ENCODE measurements at places on chromosomes 3 and 15.

- DNase-seq: peak; percentile 74
These were observed 27.2 kb upstream of the VPS33B start for GRCh38 chr15:91049378-91050127.

DNA sequence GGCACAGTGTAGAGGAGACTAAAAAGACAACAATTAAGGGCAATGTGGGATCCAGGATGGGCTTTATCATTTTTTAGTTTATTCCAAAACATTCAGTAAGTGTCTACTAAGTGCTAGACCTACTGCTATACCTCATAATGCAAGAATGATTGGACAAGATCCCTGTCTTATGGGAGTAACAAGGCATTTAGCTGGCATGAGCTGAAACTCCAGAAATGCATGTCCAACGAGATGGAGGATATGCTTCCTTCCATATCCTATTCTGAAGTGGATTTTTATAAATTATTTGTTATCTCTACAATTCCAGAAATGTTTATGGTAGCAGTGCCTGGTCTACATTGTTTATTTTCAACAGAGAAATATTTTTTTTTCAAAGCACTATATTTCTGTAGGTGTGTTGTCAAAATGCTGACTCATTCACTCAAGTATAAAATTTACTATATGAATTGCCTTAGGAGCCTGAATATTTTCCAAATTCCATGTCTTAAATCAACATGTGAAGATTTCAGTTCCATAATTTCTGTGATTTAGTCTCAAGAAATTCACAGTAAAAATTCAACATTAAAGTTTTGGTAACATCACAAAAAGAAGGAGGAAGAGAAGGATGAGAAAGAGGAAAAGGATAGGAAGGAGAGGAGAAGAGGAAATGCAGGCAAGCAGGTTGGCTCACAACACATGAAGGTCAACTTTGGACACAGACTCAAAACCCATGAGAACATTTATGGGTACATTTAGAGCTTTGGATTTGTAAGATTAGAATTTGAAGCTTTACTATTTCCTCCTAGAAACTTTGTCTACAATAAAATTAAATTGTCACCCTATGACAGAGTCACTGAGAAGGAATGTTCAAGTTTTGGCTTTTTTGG is 88.6 kb downstream of the P3H2 start:
- no peak for DNase-seq

DNA sequence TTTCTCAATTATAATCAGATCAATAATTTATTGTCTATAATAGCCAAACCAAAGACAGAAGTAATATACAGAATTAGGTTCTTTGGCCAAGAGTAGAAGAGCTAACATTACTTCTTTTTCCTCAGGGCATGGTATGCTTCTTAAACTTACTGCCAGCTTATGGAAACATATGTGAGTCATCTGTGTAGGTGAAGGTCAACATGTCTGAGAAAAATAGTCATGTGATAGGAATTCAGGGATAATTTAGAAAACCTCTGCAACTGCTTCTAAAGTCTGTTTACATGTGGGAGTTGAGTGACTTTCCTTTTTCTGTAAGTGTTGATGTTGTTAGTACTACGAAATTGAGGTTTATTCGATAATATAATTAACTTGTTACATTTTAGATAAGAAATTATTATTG is 19.2 kb upstream of the MAP6D1 start:
- no peak for DNase-seq

DNA sequence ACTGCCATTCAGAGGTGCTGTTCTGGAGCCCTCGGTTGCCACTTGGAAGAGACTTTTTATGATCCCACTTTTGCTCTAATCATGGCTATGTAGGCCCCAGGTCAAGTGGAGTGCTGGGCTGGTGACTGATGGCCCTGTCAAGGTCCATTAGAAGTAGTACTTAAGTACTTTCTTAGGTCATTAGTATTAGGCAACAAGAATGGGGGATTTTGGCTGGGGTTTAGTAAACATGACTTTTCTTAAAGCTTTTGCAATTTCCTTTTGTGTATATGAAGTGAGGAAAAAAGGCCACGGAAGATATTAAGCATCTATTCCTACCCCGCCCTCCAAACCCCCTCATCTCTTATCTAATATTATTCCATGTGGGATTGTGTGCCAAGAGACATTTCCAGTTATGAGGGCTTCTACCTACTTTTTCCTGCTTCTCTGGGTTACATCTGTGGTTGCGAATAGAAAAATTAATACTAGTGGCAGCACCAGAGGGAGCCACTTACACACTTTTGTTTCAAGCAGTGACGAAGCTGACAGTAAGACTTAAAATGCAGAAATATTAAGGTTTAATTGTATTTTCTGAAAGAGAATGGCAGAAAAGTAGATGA is 13.9 kb downstream of the NLGN1 start:
- no peak for DNase-seq

DNA sequence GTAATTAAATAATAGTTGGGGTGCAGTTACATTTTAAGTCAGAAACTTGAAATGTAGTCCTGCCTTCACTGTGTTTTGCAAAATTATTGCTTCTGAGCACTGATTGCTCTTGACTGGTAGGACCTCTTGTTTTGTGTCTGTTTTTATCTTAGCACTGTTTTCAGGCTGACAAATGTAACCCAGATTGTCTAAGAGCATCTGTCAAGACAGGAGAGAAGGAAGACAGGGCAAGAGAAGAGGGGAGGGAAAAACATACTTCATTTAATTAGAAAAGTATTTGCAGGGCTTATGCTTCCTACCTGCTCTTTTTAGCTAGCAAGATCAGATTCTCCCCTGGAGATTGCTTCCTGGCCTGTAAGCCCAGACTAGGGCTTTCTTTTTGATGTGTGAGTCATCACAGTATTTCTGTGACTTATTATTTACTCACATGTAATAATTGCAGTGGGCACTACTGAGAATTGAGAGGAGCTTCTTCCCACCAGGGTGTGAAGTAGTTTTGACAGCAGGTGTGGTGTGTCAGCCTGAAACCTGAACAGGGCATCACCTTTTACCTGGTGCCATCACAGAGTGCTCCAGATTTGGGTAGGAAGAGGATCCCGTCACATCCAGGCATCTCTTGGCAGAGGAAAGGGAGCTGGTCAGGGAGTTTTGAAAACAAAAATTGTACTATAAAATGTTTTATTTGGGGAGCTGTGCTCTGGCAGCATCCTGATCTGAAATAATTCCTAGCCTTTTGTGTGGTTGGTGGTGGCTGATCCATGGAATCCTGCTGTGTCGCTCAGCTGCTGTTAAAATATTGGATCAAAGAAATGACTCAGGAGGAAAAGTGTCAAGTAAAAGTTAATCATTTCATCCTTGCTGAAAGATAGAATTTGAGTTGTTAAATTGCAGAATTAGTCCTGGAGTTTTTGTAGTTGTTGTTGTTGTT is 98.2 kb downstream of the TMEM108 start:
- DNase-seq: no peak

GRCh38 chr3:28114893-28115292 is 126.5 kb upstream of the CMC1 start:
- no peak for DNase-seq
